ENCODE measurements at places on chromosomes 6 and 20.

DNA sequence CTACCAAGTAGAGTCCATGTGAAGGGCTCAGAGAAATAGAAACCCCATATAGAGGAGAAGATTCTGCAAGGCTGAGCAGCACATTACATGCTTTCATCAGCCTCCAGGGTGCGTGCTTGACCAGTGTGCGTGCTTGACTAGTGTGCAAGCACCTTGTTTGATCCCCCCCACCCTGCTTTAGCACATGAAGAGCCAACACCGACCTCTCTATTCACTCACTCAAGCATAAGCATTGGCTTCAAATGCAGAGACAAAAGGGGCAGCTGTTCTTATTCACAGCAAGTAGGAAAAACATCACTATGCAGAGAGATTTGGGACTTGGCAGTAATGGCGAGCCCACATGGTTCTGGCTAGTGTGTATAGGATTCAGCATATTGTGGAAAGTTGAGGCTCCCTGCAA, 278.7 kb upstream of the RNF217 start:
- no peak for DNase-seq

DNA sequence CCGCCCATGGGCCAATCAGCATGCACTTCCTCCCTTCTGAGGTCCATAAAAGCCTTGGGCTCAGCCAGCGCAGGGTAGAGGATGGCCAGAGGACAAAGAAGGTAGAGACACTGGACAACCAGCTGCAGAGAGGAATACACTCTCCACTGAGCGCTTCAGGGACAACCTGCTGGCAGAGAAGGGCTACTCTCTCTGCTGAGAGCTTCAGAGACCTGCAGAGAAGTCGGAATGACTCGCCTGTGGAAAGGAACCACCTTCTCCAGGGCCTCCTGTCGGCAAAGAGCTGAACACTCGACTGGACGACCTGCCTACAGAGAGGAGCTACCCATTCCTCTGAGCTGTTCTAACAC, 31.4 kb upstream of the SLA2 start:
- DNase-seq: no peak

DNA sequence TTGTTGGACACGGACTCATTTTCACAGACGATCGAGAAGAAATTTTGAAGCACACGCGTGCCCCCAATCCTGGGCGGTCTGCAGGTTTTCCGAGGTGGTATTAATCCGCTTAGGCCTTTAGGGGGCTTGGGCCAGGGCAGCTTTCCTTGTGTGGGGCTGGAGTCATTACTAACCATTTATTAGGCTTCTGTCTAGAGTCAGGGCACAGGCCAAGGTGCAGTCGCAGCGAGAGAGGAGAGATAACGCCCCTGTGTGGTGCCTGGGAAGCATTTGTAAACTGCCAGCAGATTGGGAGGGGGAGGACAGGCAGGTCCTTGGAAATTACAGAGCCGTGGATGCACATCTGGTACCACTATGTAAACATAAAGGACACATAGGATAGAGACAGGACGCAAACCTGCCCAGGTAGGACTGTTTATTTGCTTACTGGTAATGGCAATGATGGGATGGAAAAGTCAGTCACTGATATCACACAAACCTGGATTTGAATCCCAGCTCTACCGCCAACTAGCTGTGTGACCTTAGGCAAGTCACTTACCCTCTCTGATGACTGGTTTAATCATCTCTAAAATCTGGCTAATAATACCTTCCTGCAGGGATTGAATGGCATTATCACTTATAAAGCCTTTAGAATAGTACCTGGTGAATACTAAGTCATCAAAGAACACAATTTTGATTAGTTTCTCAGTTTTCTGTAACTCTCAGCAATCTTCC, 76.4 kb downstream of the TMEM242 start:
- no peak for DNase-seq

GRCh38 chr6:90106449-90106848, 190.2 kb downstream of the BACH2 start:
- DNase-seq: no peak

DNA sequence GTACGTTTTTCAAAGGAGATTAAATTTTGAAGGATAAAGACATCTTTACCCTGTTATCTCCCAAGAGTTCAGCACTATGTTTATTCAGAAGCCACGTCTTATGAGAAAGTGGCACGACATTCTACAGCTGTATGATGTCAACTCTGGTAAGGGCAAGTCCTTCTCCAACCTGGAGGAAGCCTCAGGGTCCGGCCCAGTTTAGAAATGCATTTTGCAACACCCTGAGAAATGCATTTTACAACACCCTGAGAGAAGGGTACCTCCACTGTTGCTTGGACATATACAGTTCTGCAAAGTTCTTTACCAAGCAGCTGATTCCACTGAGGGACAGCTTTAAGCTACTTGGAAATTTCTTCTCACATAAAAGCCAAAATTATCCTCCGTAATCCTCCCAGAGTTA, 17.5 kb downstream of the NAPB start:
- DNase-seq: no peak

- no peak for DNase-seq
These were observed 154.8 kb downstream of the RPS12 start for GRCh38 chr6:132969196-132969595.

DNA sequence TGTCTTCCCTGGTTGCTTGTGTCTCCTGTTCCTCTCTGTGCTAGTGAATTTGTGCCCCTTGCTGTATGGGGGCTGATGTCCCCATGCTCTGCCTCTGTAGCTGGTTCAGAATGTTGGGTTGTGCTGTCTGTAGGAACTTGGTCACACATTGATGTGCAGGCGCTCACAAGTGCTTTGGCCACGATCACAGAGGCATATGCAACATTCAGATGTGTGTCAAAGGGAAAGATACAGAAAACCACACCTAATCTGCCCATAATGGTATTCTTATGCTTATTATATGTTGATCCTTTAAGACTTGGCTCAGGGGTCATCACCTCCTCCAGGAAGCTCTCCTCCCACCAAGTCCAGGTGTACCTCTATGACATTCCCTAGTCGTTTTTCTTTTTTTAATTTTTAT, 17.1 kb upstream of the DHX35 start:
- no peak for DNase-seq

- DNase-seq: no peak
These were observed 170.8 kb downstream of the CDH4 start for GRCh38 chr20:61422636-61423425.

DNA sequence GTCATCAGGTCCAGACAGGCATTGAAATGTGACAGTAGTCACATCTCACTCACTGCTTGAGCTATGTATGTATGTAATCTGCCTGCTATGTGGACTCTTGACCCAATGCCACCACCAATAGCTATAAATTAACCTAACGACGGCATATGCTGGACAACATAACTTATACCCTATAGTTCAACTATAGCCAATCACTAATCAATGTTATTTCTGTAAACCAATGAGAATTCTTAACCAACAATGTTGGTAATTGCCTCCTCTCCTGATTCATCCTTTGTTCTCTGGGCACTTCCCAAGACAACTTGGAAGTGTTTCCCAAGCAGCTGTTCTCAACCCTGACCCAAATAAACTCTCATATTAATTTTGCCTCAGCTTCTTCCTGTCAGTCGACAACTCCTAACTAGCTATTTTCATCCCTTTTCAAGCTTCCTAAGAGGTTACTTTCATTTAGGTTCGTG, 24.1 kb upstream of the SERPINB1 start:
- DNase-seq: no peak

GRCh38 chr6:128246472-128247260, 273.7 kb downstream of the PTPRK start:
- DNase-seq: no peak

- DNase-seq: no peak
These were observed 535.4 kb downstream of the EPM2A start for GRCh38 chr6:145199961-145200360.

DNA sequence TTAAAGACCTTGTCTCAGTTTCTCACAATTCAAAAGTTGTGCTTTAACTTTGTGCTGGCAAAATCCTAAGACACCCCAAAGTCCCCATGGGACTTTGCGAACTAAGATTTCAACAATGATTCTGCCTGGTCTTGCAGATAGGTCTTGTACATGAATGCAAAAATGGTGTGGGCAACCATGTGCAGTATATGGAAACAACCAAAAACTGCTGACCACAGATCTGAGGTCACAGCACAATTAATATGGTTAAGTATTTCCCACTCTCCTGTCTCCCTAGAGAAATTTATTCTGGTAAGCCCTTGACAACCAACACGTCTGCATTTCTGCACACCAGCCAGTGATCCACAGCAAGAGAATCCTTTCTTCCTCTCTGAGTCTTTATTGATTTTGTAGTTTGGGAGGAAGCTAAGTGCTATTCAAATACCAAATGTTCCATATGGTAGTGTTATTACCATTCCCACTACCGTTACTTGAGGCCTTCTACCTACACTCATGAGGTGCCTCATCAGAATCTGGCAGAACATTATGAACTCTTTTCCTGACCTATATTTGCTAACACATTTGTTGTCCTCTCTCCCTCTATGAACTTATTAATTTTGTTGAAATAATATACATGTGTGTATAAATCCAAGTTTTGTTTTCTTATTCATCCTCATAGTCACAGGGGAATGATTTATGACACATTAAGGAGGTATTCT, 178.7 kb downstream of the ATXN1 start:
- no peak for DNase-seq

DNA sequence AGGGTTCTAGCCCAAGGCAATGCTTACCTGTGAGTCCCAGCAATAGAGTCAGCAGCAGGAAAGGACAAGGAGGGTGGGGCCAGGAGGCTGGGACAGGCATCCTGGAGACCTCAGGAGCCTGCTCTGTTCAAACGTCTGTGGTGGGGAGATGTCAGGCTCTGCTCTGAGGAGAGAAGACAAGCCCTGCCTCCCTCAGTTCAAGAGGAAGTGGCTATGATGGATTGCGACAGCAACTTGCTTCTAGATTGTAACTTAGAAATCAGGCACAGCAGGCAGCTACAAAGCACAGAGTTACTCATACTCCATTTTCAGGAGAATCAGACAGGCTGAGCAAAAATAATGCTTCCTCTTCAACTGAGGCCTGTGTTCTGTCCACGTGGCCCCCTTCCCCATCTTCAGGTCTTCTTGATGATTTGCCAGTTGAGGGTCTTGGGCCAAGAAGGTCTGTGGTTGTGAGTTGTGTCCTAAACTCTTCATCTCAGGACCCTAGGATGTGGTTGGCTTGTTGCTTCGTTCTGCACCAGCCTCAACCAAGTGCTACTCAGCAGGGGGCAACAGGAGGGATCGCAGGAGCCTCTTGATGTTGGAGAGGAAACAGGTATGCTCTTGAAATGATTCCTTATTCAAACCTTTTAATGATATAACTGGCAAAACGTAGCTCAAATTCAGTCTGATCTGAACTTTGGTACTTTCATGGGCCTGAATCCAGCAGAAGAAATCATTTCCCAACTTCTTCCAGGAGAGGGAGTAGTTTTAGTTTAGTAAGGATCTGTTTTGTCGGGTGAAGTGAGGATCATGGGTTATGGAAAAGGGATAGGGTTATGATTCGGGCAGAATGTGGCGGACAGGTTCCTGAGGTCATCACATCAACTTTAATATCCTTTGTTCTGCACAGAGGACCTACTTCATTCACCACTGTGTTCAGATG, 31.0 kb downstream of the SIRPB1 start:
- no peak for DNase-seq

DNA sequence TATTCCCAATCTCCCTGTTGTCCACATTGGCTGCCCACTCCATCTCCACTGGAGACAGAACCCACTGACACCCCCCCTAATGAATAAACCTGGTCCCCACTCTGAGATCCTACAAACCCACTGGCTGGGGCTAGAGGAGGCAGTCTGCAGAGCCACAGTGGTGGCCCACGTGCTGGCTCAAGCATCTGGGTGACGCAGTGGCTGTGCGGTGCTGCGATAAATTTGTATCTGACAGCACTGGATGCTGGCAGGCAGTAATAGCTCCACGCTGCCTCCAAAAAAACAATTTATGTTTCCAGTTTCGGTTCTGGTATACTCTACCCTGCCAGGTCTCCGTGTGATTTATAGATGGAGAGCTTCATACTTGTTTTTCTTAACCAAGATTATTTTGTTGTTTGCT, 87.1 kb upstream of the SYNDIG1 start:
- DNase-seq: no peak

- no peak for DNase-seq
These were observed 8.6 kb upstream of the DEFB110 start for GRCh38 chr6:50030350-50030749.

DNA sequence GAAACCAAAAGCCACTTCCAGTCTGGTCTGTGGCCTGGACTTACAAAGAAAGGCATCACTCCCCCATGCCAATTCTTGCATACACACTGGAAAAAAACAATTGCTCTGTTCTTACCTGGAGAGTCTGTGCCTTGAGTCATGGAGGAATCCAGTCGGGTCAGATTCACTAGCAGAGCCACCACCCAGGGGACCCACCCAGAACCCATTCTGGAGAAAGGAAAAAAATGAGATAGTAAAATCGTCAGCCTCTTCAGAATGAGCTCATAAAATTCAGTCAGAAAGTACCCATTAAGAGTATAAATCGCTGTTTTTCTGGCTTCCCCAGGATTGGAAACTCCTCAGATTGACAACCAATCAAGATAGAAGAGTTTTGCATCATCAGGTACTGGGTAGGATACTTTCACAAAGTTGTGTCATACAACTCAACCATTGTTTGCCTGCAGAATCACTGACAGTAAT, at the start of gene HLA-DOB:
HLA-DOB (minus strand) TSS at position 257 of the 459 bp plus-strand sequence; CDS start at position 206, 51 bp downstream.
- DNase-seq: no peak

DNA sequence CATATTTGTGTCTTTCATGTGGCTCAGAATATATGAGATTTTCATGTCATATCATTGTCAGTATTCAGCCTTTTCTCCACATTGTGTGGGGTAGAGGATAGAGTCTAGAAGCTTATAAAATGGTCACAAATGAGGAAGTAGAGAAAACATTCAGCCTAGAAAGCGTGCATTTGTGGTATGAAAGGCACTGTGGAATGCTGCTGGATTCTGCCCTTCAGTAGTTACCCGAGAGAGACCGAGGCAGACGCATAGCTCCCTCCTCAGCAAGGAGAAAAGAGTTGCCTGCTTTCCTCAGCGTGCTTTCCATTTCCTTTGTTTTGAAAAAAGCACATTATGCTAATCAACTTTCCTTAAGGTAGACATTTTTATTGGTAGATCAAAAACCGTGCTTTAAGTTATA, 28.7 kb downstream of the MYB start:
- DNase-seq: no peak

- no peak for DNase-seq
These were observed 478.8 kb downstream of the CD83 start for GRCh38 chr6:14596410-14596809.

DNA sequence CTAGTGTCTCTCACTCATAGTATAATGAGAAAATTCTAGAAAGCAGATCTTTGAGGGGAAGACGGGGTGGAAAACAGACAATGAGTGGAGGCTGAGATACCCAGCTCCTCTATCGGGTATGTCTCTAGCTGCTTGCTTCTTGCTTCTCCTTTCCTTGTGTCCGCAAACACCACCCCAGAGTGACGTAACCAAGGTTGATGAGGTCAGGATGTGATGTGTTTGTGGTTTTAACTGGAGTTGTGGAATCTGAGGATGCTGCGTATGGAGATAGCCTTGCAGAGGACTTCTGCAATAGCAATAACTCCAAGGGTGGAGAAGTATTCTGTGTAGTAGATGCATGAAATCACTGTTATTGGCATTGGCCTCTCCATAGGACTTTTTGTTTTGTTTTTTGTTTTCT, 132.7 kb upstream of the IFNGR1 start:
- DNase-seq: no peak

DNA sequence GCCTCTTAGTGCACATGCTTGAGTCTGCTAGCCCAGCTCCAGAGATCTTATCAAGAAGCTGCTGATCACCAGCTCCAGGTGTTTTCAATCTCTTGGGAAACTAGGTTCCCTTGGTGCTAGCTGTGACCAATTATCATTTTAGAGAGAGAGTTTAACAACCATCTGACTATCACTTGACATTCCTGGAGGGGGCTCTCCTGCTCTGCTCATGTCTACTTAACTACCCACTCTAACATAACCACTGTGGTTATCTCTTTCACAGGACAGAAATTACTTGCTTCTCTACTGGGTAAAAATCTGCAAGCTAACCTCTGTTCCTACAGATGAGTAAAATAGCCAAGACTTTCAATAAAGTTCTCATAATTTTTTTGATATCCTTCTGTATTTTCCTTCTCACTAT, 823.4 kb upstream of the GJE1 start:
- no peak for DNase-seq

All from activated CD8-positive, alpha-beta memory T cell treated with anti-CD3 and anti-CD28 coated beads, Interleukin-2, amount 50 U/mL, for 48 hours (primary cell).